Hepatocyte (in vitro differentiated cells): ENCODE measurements at places on chromosomes 12 and 14. TPM values are rescaled to one million over a fixed set of nuclear protein-coding genes. Genes with fewer than 3 reads are reported as not detected.

ARG2 gene
- total RNA-seq = 22.3 and 35.0 TPM in 2 replicates

OTX2 gene
- total RNA-seq = 0.53 TPM in 1 of 2 replicates, not detected in the other

- no peak overlapping the region for H3K27ac ChIP-seq
- H3K27me3 ChIP-seq = no peaks in the 10 kb centered on the region
- H3K4me3 ChIP-seq = no peak overlapping the region
- no peaks in the 10 kb centered on the region for H3K36me3 ChIP-seq
- H3K4me1 ChIP-seq = no peaks in the 10 kb centered on the region
These were observed 86.3 kb downstream of the VWF start for GRCh38 chr12:6038160-6038559.

GRCh38 chr12:122368361-122369073 is 54.0 kb downstream of the CLIP1 start:
- peak overlapping the region; percentile 83 for H3K27ac ChIP-seq
- H3K4me1 ChIP-seq = peaks cover 19% of the 10 kb centered on the region
- no peak overlapping the region for H3K4me3 ChIP-seq
- H3K27me3 ChIP-seq = no peaks in the 10 kb centered on the region
- H3K36me3 ChIP-seq = no peaks in the 10 kb centered on the region

- DNase-seq = no peak
- no peaks in the 10 kb centered on the region for H3K36me3 ChIP-seq
- H3K4me3 ChIP-seq = no peak overlapping the region
- H3K27ac ChIP-seq = no peak overlapping the region
- H3K27me3 ChIP-seq = no peaks in the 10 kb centered on the region
These were observed 52.2 kb downstream of the PAPOLA start for GRCh38 chr14:96554315-96554910.

- no peak overlapping the region for H3K4me3 ChIP-seq
- DNase-seq = peak; percentile 88
- no peaks in the 10 kb centered on the region for H3K27me3 ChIP-seq
- peak overlapping the region; percentile 84 for H3K27ac ChIP-seq
- H3K36me3 ChIP-seq = no peaks in the 10 kb centered on the region
These were observed 35.2 kb downstream of the SLC8B1 start for GRCh38 chr12:113299619-113300237.
